ENCODE measurements at places on chromosomes 4 and X. TPM values are rescaled to one million over a fixed set of nuclear protein-coding genes. Genes with fewer than 3 reads are reported as not detected.
A peak's percentile ranks its signal among the peaks of the same experiment; 100 is the strongest.

ENPP6 gene
- not detected for total RNA-seq

ATOH1 gene
- total RNA-seq = not detected

DMP1 gene
- not detected for total RNA-seq

DMD gene
- 3.1 TPM for total RNA-seq

PARM1 gene
- total RNA-seq = not detected

SPANXN3 gene
- not detected for total RNA-seq

PDHA2 gene
- not detected for total RNA-seq

TEC gene
- total RNA-seq = not detected

MAGEA2B gene
- total RNA-seq = not detected

KLHL13 gene
- not detected for total RNA-seq

GLRA3 gene
- not detected for total RNA-seq

MTNR1A gene
- total RNA-seq = not detected

CAPN6 gene
- total RNA-seq = not detected

CXXC4 gene
- 1.9 TPM for total RNA-seq

NKX6-1 gene
- total RNA-seq = not detected

S100G gene
- not detected for total RNA-seq

SLC25A43 gene
- total RNA-seq = 12.2 TPM

GRCh38 chrX:149631234-149632165 is at the start of gene TMEM185A:
TMEM185A (minus strand) TSS chrX:149631792; CDS start chrX:149631580, 212 bp downstream.
- DNase-seq = peak; percentile 62

- no peak for DNase-seq
Observed at GRCh38 chrX:16177260-16177659, 10.0 kb downstream of the MAGEB17 start.

- DNase-seq = no peak
Observed at GRCh38 chr4:11019451-11020240, 335.1 kb upstream of the CLNK start.

DNA sequence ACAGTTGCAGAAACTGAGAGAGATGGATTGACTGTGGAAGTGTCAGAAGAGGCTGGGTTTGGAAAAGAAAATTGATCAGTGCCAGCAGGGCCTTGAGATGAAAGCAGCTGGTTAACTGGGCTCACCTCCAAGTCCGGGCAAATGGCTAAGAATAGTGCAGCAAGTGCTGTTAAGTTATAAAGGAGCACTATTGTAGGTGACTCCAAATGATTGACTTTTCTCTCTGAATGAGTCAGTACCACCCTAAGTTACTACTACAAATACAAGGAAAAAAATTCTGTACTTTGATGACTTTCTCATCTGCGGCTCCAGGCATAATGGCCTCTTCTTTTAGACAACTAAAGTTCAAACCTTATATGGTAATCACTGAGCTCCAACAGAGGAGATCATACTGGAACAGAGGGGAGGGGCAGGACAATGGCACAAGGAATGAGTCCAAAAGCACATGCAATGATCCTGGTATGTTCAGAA is 733.4 kb upstream of the INTU start:
- no peak for DNase-seq

DNA sequence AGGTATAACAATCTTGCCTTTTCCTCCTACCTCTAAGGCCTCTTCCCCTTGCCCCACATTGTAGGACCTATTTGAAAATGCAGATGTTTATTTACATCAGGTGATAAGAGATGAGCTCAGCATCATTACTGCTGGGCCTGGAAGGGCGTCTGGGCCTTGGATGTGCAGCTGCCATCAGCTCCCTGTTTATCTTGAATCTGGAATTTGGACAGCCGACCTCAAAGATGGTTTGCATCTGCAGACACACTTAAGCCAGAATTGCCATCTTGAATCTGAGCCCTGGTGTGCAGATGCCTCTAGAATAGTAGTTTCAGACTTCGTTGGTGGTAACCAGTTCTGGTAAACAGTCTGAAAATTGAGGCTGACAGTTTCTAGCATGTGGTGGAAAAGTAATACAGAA is 59.0 kb downstream of the FAM193A start:
- DNase-seq = no peak

- DNase-seq = peak; percentile 34
Observed at GRCh38 chr4:146179784-146180370, 4.4 kb downstream of the LSM6 start.

DNA sequence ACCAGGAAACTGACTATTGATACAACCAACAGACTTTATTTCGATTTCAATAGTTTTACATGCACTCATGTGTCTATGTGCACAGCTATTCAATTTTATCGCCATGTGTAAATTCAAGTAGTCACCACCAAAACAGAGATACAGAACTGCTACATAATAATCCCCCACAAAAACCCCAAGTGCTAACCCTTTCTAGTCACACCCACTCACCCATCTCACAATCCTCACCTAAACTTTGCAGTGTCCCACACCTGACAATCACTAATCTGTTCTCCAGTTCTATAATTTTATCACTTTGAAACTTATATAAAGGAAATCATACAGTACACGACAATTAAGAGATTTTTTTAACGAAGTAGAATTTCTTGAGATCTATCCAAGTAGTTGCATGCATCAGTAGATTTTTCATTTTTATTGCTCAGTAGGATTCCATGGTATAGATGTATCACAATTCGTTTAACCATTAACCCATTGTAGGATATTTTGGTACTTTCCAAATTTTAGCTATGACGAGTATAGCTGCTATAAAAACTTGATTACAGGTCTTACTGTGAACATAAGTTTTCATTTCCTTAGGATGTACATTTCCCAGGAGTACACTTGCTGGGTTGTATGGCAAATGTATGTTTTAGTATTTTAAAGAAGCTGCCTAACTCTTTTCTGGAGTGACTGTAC is 85.9 kb downstream of the CASK start:
- DNase-seq = no peak

GRCh38 chrX:119055687-119056086 is 17.1 kb upstream of the CT47C1 start:
- DNase-seq = no peak

GRCh38 chr4:23747281-23747735 is 142.5 kb downstream of the PPARGC1A start:
- DNase-seq = peak; percentile 3

- DNase-seq = no peak
Observed at GRCh38 chr4:128307123-128307571, 19.5 kb upstream of the PGRMC2 start.

DNA sequence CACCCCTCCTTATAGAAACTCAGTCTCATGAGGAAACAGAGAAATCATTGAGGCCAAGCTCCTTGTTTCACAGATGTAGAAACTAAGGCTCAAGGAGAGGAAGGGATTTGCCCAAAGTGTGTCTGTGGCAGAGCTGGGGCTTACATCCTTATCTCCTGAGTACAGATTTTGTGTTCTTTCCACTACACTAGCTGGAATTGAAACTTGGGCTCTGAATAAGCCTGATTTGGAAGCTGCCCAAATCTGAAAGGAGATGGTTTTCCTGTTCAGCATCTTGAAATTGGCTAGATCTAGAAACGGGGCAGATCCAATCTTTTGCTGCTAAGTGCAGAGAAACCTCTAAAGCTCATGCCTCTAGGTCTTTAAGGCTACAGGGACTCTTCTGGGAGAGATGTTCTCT is 24.3 kb downstream of the AWAT2 start:
- DNase-seq = no peak

DNA sequence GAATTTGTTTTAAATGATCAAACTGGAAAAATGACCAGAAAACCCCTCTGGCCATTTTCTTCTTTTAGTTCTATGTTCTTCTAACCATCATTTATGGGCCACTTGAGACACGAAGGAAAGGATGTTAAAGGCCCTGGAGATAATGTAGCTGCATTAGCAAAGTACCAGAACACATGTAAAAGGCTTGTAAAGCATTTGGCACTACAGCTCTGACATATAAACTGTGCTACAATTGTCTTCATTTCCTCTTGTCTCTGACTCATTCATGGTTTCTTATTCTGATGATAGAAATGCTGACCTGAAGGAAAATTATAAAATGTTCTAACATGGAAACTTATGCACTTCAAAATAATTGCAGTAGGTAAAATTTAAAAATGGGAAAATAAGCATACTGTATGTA is 388.7 kb downstream of the FAT4 start:
- no peak for DNase-seq

DNA sequence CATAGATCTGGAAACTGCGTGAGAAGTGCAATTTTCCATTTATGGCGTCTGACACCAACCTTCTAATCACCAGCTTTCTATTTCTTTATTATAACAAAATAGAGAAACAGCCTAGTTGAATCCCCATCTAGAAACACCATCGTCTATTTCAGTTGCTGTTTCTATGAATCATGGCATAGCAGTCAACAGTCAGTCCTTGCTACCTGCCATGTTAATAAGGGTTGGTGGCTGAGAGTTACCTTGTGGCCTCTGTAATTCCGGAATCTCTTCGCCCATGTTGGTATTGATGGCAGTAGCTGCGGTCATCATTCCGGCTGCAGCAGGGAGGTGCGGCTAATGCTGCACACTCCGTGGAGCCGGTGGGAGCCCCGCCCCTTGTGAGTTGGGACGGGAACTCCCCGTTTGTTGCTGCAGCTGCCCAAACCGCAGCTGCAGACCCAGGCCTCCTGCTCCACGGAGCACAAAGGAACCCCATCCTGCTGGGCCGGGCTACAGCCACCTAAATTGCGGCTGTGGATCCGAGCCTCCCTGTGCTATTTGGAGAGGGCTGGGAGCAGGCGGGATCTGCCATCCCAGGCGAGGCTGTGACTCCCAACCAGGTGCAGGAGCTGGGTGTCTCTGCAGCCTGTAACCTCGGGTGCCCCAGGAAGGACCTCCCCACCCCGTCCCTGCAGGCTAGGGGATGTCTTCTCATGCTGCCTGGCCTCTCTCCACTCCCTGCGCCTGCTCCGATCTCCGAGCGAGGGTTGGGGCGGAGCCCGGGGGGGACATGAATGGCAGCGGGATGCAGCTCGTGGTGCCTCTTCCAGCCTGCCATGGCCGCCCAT is 115.4 kb upstream of the STK26 start:
- DNase-seq = no peak

DNA sequence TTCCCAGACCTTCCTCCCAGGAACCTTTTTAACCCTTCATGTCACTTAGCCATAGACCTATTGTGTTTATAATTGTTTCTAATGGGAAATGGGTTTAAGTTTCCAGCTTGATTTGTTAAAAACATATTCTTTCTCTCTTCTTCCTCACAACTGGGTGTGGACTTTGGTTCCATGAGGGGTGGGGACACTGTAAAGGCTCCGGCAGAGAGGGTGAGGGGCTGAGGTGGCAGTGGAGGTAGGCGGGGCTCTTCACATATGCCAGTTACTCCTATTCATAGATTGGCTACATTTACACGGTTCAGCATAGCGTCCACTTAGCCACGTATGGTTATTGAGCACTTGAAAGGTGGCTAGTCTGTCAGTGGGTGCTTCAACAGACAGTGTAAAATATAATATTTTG is 7.8 kb downstream of the INTS6L start:
- no peak for DNase-seq

DNA sequence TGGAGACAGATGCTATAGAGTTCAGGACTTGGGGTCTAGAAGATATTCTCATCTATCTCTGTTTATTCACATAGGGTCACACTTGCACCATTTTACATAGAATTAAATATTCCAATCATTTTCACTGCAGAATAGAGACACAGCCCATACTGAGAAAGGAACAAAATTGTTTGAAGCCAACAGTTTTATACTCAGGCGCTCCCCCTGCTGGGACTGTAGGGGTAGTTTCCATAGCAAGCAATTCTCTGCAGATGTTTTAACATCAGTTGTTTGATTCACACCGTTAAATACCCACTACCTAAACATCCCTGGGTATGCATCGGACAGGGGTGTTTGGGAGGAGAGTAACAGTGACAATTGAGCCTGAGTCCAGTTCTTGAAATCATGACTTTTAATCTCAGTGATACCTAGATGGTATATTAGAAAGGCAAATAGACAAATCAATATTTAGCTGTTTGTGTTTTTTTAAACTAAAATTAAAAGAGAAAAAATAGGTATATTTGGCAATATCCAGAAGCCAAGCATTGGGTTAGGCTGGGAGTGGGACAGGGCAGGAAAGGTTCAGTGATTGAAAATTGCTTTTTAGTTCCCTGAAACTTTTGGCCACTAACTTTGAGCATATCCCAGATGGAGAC is 33.8 kb downstream of the LONRF3 start:
- DNase-seq = peak; percentile 14

- DNase-seq = no peak
Observed at GRCh38 chr4:153239409-153239808, 35.2 kb downstream of the TRIM2 start.

- DNase-seq = no peak
Observed at GRCh38 chr4:93394545-93395081, 433.9 kb upstream of the ATOH1 start.

GRCh38 chr4:125522588-125522987 is 207.8 kb downstream of the FAT4 start:
- DNase-seq = no peak

DNA sequence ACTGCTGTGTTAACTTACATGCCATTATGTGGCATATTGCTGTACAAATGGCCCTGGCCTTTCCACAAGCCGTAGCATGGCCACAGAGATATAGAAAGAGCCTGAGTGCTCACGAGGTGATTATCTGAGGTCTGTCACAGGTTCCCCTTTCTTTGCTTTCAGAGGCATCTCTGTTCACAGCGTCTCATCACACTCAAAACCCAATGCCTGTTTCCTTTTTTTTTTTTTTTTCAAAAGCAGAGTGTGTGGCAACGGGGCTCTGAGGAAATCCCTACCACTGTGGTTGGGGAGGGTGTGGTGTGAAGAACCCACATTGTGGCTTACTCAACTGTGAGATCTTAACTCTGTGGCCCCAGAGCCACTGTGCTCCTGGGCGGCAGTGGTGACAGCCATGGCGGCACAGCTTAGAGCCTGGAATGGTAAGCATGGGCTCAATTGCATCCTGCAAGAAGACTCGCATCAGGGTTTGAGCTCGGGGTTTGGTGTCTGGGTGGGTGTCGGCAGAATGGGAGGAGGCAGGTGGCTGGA is 30.8 kb downstream of the RTL5 start:
- no peak for DNase-seq

DNA sequence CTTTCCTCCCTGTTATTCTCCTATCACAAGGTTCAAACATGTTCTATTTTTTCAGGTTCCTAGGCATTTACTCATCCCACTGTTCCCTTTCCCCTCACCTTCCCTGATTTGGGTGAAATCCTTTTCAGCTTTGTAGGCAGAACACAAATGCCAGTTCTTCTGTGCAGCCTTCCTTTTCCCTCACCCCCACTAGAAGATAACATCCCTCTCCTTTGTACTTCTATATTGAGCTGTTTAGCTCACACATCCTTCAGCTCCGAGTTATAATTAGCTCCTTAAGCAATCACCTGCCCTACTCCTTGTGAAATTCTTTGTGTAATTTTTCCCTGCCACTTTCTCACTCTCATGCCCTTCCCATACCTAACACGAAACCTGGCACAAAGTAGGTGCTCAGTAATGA is 240.9 kb downstream of the AR start:
- no peak for DNase-seq

- no peak for DNase-seq
Observed at GRCh38 chr4:105327222-105327621, 146.6 kb downstream of the PPA2 start.

DNA sequence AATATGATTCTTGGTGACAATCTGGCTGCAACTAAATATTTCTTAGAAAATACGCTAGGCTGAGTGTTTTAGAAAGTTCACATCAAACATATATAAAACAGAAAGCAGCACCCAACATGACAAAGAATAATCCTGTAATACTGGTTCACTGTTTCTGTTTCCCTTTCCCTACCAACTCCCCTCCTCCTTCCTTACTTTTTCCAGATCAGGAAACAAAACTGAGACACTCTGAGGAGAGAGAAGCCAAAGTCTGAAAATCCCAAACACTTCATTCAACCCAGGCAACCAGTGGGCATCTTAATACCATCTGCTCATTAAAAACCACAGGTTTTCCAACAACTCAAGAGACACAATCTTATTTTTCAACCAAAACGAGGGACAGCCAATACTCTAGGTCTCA is 160.4 kb upstream of the MAP3K15 start:
- DNase-seq = no peak

- no peak for DNase-seq
Observed at GRCh38 chr4:102601586-102602227, 100.5 kb downstream of the NFKB1 start.
